ENCODE measurements at places on chromosomes 2 and 18.

DNA sequence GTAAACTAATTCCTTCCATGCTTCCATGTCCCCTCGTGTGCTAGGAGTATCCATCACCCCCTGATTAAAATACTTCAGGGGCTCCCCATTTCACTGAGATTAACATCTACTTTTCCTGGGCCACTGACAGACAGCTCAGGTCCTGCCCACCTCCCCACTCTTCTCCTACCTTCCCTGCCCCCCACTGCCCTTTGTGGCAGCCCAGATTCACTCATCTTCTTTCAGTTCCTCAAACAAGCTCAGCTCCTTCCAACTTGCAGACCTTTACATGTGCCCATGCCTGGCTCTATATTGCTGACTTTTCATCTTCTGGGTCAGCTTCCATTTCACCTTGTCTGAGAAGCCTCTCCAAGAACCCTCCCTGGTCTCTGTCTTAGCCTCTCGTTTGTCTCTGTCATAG is 12.0 kb downstream of the RUFY4 start:
- DNase-seq: no peak

- DNase-seq: no peak
Observed at GRCh38 chr18:62080172-62080900, 106.5 kb downstream of the PIGN start.

DNA sequence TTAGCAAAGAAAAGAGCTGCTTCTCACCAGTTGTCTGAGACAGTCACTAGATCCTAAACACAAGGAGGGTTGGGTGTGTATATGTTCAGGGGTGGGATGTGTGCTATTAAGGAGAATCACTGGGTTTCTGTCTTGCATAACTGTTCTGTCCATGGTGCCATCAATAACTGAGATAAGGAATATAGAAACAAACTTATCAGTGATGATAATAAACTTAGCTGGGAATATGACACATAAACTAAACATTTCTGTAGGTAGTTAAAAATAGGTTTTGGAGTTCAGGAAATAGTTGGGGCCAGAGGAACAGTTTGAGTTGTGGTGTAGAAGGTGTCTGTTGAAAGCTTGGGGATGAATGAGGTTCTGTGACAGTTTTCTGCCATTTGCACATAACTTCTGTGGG is 17.4 kb downstream of the NAPG start:
- DNase-seq: no peak

DNA sequence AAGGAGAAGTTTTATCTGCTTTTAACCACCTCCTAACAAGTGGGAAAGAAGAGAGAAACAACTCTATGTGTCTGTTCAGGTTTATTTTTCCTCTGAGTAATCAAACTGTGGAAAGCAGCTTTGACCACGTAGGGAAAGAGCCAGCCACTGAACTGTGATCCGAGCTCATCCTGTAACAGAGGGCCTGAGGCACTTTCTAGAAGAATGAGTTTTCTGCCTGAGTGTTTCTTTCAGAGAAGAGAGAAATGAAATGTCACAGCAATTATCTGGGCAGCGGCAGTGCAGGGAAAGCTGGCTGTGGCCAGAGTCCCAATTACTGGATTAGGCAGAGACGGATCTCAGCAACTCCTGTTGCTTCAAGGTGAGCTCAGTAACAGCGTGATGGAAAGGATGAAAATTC is 151.9 kb downstream of the CD226 start:
- DNase-seq: no peak

DNA sequence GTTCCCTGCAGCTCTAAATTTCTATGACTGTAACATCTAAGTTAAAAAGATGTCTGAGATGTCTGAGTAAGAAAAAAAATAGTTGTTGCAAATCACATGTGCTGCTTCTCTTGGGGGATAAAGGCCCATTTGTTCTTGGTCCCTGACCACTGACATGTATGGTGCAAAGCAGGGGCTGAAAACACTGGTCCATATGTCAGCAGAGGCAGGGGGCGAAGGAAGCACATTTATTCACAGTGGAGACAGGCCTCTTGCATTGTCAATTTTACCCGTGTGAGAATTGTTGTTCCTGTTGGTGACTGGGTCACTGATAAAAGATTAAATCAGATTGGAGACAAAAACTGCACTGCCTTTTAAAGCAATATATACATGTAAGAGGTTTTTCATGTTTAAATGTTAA is 38.8 kb downstream of the PRKCE start:
- DNase-seq: no peak

DNA sequence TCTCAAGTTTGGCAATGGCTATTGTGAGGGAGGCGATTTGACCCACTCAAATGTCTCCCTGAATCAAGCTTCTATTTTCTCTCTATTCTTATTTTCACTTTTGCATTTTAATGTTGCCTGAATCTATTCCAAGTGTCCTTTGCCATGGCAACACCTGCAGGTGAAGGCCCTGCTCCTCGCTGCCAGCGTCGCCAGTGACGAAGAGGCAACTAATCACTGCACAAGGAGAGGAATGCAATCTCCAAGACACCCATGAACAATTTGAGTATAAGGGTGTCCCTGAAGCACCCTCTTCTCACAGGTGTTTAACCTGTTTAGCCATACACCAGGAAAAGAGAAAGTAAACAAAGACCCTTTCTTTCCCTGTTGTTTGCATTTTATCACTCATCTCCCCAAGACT is 165.6 kb upstream of the VRK2 start:
- DNase-seq: no peak

GRCh38 chr2:128506534-128506933 is 187.9 kb upstream of the HS6ST1 start:
- no peak for DNase-seq

DNA sequence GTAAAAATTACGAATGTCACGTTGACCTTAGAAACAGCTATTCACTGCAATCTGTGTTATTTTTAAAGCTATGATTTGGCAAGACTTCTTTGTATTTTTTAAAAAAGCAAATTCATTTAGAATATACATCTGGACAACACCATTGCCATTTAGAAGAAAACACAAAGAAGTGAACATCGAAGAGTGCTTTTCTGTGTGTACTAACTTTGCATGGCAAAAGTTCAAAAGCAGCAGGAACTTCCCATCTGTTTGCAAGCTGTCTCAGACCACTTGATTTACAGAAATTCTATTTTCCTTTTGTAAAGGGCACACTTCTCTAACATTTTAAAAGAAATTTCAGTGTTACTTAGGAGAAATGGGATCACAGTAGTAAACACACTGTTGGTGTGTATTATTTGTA is 145.9 kb downstream of the CALCRL start:
- no peak for DNase-seq

- no peak for DNase-seq
Observed at GRCh38 chr18:79914614-79915160, 36.8 kb downstream of the SLC66A2 start.

- no peak for DNase-seq
Observed at GRCh38 chr2:96105152-96105915, 11.0 kb downstream of the ADRA2B start.

DNA sequence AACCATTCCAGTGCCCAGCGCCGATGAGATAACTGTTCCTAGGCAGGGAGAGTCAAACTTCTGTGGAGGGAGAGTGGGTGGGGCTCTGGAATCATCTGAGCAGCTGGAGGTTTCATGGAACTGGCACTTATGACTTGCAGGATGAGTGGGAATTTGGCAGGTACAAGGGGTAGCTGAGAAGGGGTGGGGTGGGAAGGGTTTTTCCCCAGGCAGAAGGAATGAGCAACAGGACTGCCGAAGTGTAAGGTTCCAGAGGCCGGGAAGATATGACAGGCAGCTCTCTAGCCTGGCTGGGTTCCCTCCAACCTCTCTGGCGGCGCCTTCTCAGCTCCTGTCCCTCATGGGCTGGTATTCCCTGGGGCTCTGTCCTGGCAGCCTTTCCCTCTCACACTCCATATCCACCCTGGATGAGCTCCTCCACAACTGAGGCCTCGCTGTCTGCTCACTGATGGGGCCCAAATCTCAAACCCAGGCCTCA is 2.5 kb upstream of the TET3 start:
- no peak for DNase-seq

DNA sequence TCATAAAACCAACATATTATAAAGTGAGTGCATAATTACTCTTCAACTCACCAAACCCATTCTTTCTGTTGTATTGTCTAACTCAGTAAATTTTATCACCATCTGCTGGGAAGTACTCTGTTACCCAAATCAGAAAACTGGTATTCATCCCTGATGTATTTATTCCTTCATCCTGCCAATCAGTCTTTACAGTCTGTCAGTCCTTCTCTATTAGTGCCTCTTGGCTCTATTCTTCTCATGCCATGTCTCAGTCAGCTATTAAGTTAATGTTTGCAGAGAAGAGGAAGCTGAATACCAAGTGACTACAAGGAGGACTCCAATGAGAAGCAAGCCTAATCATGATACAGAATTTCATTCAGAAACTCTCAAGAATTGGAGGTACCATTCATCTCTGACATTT is 631.2 kb downstream of the CPS1 start:
- DNase-seq: no peak

GRCh38 chr2:168171059-168171762 is 76.2 kb downstream of the STK39 start:
- no peak for DNase-seq

DNA sequence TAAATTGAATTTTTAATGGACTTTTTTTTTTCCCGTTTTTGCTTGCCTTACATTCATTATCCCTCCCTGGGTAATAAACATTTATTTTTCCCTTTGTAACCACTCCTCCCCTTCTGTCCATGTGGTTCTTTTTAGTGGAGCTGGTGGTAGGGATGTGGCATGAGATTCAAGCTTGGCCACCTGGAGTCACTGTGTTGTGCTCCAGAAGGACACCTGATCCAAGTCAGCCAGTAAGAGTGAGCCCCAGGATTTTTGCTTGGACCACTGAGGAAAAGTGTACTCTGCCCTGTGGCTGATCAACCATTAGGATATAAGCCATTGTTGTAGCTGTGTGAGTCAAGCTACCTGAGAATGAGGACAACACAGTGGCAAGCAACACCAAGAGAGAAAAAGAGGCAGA is 11.1 kb upstream of the ACTR3 start:
- DNase-seq: no peak

GRCh38 chr2:64944484-64944883 is 44.7 kb upstream of the SLC1A4 start:
- no peak for DNase-seq

DNA sequence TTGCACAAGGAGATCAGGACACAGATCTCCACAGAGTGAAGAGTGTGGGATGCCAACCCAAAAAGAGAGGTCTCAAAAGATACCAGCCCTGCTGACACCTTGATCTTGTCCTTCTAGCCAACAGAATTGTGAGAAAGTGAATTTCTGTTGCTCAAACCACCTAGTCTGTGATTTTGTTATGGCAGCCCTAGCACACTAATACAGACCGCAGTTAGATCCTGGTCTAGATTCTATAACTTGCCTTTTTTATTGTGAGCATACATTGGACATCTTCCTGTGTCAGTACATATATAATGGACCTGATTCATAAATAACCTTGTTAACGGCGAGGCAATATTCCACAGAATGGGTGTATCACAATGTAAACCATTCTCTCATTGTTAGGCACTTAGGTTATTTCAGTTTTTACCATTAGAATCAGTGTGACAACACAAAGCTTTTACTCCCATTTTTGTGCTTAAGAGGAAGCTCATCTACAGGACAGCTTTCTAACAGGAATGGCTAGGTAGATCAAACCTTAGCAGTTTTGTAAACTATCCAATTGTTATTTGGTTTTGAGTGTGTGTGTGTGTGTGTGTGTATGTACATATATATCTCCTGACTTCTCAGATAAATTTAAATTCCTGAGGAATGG is 89.0 kb downstream of the ACSL3 start:
- no peak for DNase-seq

GRCh38 chr18:46916551-46917107 is 678 bp downstream of the PIAS2 start:
- peak; percentile 14 for DNase-seq

DNA sequence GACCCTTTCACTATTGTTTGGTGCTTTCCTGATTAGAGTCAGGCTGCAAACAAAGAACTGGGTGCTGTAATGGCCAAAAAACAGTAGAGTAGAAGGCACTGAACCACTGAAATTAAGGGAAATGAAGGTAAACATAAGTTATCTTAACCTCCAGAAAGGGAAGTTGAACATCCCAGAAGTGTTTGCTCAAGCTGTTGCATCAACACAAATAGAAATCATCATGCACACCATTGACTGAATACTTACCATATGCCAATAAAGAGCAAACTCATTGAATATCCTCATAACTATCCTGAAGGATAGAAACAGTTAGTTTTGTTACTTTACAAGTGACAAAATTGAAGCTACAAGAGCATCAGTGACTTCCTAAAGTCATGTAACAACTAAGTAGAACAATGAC is 477.4 kb upstream of the CHST9 start:
- no peak for DNase-seq

GRCh38 chr2:142190805-142191204 is 60.0 kb upstream of the LRP1B start:
- no peak for DNase-seq

- DNase-seq: no peak
Observed at GRCh38 chr18:37264956-37265355, 300.6 kb downstream of the CELF4 start.

GRCh38 chr2:69566669-69567068 is 76.9 kb downstream of the AAK1 start:
- DNase-seq: no peak

- no peak for DNase-seq
Observed at GRCh38 chr2:108612153-108612513, 77.9 kb downstream of the LIMS1 start.
